Femur (tissue), 1 donor: ENCODE measurements at places on chromosomes 1 and 21.
A peak's percentile ranks its signal among the peaks of the same experiment; 100 is the strongest.

DNA sequence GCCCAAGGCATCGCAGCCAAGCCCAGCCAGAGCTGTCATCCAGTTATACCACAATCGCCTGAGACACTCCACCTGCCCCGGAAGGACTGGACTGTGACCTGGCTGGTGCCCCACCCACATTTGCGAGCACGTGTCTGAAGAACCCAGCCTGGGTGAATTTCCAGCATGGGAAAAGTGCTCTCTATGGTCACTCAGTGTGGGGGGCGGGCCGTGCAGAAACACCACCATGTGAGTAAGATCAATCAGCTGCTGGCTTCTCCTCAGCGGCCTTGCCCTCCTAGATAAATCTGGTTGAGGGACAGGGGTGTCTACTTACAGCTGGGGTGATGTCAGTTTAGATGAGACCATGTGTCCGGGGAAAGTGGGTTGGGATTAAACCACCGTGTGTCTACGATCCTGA is 44.8 kb downstream of the URB1 start:
- DNase-seq = no peak

DNA sequence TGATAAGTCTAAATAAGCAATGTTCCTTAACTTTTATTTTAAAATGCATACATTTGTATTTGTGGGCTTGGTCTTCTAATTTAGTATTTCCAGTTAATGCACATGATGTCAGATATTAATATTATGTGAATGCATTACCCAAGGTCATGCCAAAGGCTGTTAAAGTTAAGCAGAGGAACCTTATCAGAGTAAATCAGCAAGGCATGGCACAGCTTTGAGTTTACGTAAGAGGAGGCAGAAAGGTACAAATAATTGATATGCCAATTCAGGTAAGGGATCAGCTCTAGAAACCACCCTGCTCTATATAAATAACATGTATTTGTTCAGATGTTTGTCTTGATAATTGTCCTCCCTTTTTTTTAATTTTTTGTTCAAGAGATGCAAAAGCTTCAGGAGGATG is 64.5 kb upstream of the CHRM3 start:
- no peak for DNase-seq

DNA sequence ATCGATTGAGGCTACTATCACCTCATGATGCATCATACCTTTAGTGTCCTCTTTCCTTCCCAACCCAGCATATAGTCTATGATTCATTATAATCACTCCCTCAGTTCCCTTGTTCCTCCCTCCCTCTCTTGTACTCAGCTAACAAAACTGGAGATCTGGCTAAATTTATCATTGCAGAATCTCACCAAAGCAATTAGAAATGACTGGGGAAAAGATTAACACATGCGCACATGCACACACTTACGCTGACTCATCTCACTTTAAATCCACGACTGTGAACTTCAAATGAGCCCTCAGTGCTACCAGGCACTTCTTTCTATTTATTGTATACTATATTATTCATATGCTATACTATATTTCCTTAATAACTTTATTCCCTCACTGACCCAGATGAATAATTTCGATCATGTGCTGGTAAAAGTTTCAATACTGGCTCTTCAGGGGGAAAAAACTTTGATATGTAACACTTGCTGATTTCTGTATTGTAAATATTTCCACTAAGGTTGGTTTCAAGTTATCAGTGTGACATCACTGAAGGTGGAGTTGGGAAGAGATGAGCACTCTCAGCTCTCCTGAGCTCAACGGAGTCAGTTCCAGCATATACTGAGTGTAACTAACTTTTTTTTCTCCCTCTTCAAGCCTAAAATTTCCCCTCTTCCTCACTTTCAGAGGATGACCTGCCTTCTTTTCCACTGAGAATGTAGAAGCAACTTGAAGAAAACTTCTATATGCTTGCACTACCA is 613.7 kb upstream of the B3GALT2 start:
- DNase-seq = no peak

DNA sequence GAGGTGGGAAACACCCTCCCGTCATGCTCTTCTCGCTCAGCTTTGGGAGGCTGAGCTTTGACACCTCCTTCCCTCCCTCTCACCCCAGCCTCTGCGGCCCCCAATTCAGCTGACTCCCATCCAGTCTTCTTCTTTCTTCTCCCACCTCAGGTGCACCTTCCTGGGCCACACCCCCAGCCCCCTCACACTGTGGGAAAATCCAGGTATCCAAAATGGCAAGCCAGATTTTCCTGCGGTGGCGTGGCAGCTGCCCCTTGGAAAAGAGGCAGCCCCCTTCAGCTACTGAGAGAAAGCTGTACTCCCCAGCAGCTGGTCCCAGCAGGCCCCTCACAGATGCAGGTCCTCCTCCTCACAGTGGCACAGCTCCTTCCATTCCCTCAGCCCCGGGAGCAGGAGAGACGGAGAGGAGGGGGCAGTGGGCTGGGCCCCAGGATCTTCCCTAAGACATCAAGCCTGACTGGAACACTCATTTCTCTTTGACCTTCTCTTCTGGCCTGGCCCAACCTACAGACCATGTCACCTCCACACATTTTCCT is 61.6 kb downstream of the OPTC start:
- DNase-seq = no peak

DNA sequence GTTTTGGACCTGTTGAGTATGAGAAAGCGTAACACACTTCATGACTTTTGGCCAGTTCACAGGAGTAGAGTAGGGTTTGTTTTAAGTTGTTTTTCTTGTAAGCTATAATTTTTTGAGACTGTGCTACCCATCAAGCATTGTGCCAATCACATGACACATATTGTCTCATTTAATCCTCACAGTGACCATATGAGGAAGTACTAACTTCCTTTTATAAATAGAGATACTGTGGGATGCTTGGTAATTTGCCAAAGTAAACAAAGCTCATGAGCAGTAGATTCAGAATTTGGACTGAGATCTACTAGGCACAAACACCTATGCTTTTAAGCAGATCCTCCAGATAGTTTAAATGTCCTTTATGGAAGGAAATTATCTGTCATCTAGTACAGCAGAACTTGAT is 178.3 kb downstream of the CACNA1E start:
- DNase-seq = no peak

- DNase-seq = no peak
Observed at GRCh38 chr1:117001254-117001927, at the start of gene CD101. TSS of gene CD101 (plus strand) at chr1:117001760. CDS start at chr1:117001818, 58 bp downstream.

- no peak for DNase-seq
Observed at GRCh38 chr21:44840771-44841170, 22.9 kb upstream of the SUMO3 start.

- no peak for DNase-seq
Observed at GRCh38 chr1:162200096-162200847, 130.8 kb downstream of the NOS1AP start.

DNA sequence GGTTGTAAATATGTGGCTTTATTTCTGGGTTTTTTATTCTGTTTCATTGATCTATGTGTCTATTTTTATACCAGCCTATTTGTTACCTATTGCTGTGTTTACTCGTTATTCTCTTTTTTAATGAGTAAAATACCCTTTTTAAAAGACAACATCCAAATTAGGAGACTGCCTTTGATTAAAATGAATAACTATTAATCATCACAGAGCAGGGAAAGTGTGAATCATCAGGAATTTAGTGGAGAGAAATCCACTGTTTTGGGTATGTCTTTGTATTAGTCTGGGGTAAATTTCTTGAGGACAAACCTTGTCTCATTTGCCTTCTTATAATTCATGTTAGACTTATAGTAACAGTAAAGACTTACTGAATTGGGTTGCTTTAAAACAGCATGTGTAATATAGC is 12.1 kb downstream of the DISC1 start:
- no peak for DNase-seq

DNA sequence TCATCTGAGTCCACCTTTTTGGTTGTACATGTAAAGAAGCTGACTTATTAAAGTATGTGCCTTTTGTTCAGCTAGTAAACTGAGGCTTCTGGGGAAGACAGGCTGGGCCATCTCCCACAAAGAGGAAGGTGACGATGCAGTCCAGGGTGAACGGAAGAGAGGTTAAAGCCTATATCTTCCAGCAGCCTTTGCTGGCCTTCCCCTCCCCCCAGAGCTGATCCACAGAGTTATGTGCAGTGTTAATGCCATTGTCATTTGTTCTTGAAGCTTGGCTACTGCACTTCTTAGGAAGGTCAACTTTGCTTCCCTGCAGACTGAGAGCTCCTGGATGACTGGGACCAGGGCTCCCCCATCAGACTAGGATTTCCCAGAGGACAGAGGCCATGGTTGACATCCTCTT is 2.2 kb downstream of the SLC30A2 start:
- no peak for DNase-seq

DNA sequence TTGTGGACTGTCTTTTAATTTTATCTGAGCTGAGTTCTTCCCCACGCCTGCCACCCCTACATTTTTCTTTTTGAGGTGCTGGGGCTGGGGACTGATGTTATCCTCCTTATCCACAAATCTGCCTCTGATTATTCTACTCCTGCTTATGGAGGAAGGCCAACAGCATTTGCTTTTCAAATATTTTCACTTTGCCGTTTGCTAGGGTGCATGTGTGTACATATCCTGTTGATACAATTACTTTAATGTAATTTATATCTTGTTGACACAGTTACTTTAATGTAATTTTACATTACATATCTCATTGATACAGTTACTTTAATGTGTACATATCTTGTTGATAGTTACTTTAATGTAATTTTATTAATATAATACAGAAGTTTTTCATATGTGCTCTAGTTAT is 36.2 kb downstream of the PRRC2C start:
- DNase-seq = no peak

DNA sequence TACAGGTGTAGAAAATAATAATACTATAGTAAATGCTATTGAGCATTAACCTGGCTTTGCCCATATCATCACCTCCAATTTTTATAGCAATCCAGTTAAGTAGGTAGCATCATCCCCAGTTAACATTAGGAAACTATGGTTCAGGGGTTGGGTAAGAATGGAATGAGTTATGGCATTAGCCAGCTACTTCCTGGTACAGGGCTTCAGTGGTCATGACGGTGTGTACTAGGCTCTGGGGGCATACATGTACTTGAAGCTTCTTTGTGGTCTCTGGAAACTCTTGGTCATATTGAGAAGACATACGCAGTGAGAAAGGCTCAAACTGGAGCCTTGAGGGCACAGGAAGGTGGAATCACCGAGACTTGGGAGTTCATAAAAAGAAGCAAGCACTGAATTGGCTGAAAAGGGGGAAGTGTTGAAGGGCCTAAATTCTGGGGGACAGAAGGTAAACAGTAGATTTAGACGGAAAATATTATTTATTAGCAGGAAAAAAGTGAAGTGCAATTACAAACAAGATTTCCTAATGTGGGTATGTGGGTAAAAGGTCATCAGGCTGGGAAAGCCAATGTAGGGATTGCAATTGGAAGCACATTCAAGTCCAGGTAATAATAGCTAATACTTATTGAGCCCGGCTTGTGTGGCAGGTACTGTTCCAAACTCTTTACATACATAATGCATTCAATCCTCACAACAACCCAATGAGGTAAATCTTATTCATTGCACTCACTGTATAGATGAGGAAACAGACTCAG is 114.2 kb upstream of the ATP1A1 start:
- no peak for DNase-seq

DNA sequence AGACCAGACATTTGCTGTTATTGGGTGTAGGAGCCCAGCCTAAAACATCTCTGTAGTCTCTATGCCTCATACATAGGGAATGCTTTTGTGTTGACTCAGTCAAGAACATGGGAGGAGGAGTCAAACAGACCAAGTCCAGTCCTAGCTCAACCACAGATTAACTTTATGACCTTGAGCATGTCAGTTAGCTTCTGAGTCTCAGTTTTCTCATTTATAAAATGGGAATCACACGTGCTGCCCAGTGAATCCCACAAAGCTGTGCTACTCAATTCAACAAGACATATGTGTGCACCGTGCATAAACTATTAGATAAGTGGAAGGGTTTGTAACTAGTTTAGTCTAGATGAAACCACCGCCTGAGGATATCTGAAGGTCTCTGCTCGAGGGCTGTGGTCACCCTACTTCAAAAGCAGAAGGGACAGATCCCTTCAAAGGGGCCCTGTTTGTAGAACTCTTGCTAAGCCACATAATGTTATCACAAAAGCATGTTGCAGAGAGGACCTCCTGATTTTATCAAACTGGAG is 109.5 kb upstream of the NFIA start:
- no peak for DNase-seq

GRCh38 chr1:52192436-52192835 is 50.5 kb downstream of the ZFYVE9 start:
- no peak for DNase-seq

- peak; percentile 21 for DNase-seq
Observed at GRCh38 chr1:178283409-178283808, 189.5 kb downstream of the RASAL2 start.

GRCh38 chr1:50416150-50416527 is 7.1 kb downstream of the DMRTA2 start:
- no peak for DNase-seq

DNA sequence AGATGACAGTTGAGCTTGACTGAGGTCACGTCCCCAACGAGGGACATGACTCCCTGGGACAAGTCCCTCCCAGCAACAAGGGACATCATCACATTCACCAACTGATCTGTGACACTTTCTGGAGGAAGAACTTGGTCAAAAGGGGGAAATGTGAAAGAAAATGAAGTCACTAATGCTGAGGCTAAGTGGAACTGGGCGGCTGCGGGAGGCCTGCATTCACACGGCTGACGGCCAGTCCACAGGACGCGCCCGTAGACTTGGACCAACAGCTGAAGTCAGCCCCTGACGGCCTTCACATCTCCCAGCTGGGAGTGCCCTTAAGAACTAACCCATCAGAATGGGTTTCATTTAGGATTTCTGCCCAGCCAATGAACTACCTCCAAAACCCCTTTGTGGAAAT is 26.6 kb downstream of the POFUT2 start:
- DNase-seq = no peak
